ENCODE measurements at places on chromosomes 13 and 19.

- DNase-seq: peak; percentile 8
Measured at GRCh38 chr13:110137680-110138009, 169.3 kb downstream of the COL4A1 start.

- DNase-seq: no peak
Measured at GRCh38 chr19:16036941-16037340, 39.4 kb upstream of the TPM4 start.

GRCh38 chr19:6238256-6238642 lies 41.5 kb downstream of the MLLT1 start:
- no peak for DNase-seq

DNA sequence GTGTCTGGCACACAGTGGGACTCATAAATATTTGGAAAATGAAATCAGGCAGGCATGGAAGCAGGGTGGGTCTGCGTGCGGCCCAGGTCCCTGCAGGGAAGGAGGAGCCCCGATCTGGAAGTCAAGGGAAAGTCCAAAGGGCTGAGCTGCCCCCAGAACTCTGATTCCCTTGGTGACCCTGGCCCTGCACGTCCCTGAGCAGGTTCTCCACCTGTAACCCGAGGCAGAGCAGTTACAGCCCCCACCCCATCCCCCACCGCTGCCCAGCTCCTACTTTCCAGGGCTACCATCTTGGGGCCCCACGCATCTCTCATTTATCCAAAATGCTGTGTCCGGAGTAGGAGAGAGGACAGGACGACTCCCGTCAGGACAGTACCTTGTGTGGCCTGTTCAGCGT lies 2.1 kb downstream of the PLEKHF1 start:
- no peak for DNase-seq

DNA sequence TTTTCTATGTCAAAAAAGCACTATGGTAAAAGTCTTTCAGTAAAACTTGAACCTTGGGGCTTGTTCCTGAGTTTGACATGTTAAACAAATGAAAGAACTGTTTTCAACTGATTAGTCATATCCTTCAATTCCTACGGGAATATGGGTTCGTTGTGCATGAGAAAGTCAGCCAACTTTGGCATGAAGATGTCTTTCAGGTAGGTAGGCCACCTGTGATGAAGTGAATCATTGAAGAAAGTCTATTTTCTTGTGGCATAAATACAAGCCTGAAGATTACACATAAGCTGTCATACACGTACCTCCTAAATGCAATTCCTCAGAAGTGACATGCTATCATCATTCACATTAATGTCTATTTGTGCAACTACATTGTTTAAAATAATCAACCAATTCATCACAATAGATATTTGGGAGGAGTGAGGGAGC lies 513.0 kb downstream of the IRS2 start:
- DNase-seq: no peak

GRCh38 chr19:4077800-4078684 lies 11.3 kb upstream of the ZBTB7A start:
- DNase-seq: no peak

GRCh38 chr13:90403330-90404082 lies 944.0 kb upstream of the MIR17HG start:
- no peak for DNase-seq

DNA sequence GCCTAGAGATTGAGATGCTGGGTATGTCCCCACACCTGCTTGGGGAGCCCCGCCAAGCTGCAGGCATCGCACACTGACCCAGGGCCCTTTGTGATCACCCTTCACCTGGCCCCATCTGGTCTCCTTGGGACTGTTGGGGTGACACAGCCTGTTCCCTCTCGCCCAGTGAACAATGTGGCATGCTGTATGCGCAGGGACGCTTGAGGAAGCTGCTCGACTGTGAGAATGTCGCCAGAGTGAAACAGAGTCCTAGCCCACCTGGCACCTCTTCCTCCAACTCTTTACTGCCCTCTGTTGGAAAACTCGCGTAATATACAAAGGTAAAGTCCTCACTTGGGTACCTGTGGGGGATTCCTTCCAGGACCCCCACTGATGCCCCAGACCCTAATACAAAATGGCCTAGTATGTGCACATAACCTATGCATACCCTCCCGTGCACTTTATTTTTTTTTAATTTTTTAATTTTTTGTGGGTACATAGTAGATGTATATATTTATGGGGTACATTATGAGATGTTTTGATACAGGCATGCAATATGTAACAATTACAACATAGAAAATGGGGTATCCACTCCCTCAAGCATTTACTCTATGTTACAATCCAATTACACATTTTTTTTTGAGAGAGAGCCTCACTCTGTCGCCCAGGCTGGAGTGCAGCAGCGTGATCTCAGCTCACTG lies 9.0 kb downstream of the BLOC1S3 start:
- DNase-seq: peak; percentile 67

- DNase-seq: no peak
Measured at GRCh38 chr19:29675650-29676186, 10.5 kb downstream of the PLEKHF1 start.

DNA sequence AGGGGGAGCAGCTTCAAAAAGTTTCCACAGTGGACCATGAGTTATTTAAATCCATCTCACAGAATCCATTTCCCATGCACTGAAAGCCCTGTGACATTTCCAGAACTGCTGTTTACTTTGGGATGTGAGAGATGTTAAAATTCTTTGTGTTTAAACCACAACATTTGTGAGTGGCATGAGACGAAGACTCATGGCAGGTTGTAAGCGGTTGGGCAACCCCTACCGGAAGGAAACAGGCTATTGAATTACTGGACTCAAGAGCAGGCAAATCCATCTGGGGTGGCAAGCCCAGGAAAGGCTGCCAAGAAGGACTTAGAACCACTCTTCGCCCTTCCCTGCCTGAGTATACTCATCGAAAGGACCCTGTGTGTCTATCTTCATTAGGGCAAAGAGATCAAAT lies 22.3 kb upstream of the CLDN10 start:
- DNase-seq: no peak

DNA sequence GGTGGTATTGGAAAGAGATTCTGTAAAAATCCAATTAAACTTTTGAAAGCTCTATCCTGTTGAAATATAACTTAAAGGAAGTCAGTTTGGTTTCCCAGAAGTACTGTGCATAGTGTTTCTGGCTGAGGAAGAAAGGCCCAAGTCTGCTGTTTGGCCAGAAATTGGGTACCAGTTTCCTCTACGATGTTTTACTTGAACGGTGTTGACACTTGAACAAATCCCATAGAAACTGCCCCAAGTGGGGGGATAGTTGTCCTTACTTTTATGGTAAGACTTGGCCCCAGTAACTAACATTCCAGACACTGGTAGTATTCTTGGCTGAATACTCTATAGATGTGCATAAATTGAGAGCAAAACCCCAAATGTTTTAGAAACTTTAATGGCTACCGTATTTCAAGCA lies 14.2 kb downstream of the KLF5 start:
- no peak for DNase-seq

DNA sequence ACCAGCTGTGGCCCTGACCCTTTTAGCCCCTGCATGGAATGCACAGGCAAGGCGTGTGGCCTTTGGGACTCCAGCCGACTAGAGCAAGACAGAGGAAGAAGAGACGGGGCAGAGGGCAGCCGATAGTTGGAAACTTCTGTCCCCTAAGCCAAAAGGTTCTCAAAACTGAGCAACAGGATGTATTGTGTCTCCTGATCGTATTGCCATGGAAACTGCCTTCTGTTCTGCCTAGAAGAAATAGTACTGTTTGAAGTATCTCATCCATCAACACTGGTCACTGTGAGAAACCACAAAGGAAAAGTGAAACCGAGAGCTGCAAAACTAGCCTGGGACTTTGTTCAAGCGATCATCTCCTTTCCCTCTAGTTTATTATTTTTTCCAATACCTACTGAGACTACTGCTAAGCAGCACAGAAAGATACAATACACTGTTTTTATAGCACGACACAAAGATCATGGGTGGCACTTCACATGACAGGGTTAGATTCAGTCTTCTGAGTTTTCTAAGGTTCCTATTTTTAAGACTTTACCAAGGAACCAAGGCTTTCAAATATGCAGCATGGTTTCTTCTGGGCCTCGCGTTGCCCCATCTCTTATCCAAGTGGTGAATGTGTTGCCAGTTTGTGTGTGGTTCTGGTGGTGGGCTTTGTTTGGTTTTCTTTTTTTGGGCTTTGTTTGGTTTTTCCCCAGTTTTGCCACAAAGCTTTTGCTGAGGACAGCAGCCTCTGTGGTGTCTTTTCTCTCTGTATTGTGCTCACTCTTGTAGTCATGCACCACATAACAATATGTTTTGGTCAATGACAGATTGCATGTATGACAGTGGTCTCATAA lies 49.3 kb upstream of the GPR183 start:
- no peak for DNase-seq

- DNase-seq: no peak
Measured at GRCh38 chr13:33696530-33696929, 121.4 kb upstream of the RFC3 start.

- DNase-seq: no peak
Measured at GRCh38 chr19:34881982-34882381, 44.7 kb upstream of the ZNF30 start.
